Progenitor cell of endocrine pancreas (in vitro differentiated cells): ENCODE measurements at places on chromosomes 4 and X.

- DNase-seq: no peak
Measured at GRCh38 chrX:106932960-106933537, 12.8 kb downstream of the CLDN2 start.

DNA sequence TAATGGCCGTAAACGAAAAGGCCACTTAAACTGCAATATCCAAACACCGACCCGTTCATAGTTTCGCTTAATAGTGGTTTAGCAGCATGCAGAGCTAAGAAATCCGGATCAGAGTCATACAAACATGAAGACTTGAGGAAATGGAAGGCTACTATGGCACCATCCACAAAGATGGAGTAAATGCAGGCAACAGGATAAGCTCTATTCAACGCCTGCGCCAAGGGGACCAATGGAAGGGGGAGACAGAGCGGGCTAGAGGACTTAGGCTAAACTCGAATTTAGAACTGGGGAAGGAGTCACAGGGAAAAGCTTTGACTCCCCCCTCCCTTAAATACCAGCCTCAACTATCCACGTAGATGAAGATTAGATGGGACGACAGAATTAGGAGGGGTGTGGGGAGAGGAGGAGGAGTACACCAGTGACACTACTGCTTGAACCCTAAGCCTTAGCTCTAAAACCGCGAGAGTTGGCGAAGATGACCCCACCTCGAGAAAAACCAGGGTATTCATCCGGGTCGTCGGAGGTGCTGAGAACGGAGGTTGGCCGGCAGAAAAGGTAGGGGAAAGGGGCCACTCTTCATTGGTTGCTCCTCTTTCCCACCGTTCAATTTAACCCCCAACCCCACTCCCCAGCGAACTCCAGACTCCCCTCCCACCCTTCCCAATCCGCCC is 3.5 kb downstream of the HUWE1 start:
- no peak for DNase-seq

DNA sequence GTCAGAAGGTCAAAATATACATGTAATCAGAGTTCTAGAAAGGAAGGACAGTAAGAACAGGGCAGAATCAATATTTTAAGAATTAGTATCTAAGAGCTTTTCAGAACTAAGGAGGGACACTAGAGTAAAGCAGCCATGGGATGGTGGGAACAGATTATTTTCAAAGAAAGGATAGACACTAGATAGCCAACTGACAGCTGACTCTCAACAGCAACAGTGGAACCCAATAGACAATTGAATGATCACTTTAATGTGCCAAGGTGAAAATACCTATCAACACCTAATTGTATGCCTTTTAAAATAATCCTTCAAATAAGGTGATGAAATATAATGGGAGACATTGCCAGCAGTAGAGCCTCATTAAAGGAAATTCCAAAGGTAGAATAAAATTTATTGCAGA is 26.5 kb upstream of the CCDC160 start:
- no peak for DNase-seq

DNA sequence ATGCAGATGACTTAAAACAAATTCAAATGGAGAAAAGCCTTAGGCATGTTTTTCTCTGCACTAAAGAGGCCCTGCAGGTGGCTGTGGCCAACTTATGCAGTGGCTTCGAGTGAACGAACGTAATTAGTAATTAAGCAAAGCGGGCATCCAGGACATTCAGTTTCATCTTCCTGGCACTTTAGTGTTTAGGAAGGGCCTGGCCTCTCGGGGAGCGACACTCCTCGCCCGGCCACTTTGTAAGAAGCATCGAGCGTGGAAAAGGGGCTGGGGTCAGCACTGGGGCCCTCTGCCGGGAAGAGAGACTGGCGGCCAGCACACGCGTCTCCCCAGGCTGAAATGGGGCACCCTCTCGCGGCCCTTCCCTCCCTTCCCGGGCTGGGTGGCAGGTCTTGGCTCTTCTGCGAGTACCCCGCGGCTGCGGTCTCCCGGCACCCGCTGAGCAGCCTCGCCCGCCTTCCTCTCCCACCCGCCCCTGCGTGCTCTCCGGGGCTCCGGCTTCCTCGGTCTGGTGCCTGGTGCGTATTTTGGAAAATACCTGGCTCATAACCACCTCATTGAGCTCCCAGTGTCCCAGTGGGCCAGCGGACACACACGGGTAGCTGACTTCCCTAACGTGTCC is 677 bp upstream of the CYP4V2 start:
- peak; percentile 26 for DNase-seq

- no peak for DNase-seq
Measured at GRCh38 chr4:165656829-165657490, 216.1 kb upstream of the TLL1 start.

GRCh38 chrX:1308476-1308875 is 28.1 kb upstream of the IL3RA start:
- no peak for DNase-seq

- no peak for DNase-seq
Measured at GRCh38 chrX:24487571-24487970, 22.5 kb downstream of the PDK3 start.

GRCh38 chr4:1265351-1265750 is 16.4 kb upstream of the CTBP1 start:
- DNase-seq: no peak

DNA sequence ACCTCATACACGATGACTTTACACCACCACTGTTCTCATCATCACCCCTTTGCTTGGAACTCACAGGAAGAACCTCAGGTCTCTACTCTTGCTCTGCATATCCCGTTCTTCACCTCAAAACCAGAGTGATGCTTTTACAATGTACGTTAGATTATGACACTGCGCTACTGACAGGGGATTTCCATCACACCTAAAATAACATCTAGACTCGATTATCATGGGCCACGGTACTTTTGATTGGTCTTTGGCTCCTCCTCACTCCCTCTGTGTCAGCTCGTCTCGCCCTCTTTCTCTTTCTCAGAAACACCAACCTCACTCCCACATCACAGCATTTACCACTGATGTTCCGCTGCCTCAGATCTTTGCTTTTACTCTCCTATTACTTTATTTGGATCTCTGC is 172.4 kb downstream of the TLL1 start:
- no peak for DNase-seq

- no peak for DNase-seq
Measured at GRCh38 chr4:33340168-33340567, 2620.0 kb downstream of the PCDH7 start.

DNA sequence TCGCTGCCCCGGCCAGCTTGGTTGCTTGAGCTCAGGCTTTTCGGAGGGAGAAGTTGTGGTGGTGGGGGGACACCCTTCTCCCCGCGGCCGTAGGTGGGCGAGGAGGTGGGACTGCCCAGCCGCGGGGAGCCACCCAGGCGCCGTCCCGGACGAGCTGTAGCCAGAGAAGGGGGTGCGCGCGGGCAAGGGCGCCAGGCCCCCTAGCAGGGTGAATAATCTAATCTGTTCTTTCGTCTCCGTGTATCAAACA is 3.1 kb downstream of the MID1IP1 start:
- DNase-seq: no peak

- DNase-seq: no peak
Measured at GRCh38 chrX:40099055-40099958, 1.5 kb upstream of the BCOR start.
